ENCODE measurements at places on chromosomes 7 and 10. TPM values are rescaled to one million over a fixed set of nuclear protein-coding genes. Genes with fewer than 3 reads are reported as not detected.

Gene PCLO
- not detected for total RNA-seq

DNA sequence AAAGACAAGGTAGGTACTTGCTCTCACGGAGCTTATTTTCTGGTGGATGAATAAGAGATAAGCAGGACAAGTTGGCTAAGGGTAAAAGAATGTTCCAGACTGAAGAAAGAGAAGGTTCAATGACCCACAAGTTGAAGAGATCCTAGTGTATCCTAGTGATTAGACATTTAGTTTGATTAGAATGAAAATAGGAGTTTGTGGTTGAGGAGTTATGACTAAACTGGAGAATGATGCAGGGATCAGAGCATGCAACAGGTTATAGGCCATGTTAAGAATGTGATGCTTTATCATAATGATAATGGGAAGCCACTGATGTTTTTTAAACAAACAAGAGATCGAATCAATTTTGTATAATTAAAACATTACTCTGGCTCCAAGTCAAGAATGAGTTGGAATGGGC, 357.2 kb downstream of the HPSE2 start:
- DNase-seq: no peak

DNA sequence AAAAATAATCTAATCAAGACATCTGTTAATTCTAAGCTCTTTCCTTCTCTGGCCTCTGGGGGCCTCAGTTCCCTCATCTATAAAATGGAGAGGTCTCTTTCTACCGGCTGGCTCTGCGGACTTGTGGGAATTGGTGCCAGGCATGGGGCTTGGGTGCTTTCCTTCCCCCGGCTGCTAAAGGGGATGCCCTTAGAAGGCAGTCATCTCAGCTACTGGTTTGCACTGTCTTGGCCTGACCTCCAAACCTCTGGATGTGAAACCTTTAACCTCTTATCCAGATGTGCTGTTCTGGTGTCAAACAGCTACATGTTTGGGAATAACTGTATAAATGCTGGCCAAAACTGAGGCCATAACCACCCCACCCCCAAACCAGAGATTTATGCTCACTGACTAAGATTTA, 320.0 kb downstream of the RPS24 start:
- DNase-seq: no peak

GRCh38 chr10:12534824-12535223, 185.5 kb downstream of the CAMK1D start:
- DNase-seq: no peak
